Substantia nigra (tissue), 51 donors: ENCODE measurements at places on chromosomes 2 and 18.

DNA sequence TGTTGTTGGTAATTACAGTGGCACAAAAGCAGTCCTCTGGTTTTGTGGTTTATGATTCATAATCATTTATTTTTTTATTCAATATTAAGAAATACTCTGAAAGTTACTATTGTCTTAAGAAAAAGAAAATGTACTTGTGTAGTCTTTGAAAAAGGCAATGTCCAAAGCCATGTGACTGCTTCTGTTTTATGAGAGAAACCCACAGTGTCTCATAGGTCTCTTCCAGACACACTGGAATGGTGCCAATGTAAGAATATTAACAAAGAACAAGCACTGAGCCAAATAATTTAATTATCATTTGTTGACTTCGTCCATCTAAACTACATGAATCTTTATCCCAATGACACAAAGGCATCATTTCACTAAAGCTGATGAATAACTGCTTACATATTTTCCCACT lies 62.5 kb downstream of the RPRM start:
- no peak for DNase-seq

- DNase-seq: no peak
Observed at GRCh38 chr2:198371921-198372543, 567.6 kb downstream of the PLCL1 start.

DNA sequence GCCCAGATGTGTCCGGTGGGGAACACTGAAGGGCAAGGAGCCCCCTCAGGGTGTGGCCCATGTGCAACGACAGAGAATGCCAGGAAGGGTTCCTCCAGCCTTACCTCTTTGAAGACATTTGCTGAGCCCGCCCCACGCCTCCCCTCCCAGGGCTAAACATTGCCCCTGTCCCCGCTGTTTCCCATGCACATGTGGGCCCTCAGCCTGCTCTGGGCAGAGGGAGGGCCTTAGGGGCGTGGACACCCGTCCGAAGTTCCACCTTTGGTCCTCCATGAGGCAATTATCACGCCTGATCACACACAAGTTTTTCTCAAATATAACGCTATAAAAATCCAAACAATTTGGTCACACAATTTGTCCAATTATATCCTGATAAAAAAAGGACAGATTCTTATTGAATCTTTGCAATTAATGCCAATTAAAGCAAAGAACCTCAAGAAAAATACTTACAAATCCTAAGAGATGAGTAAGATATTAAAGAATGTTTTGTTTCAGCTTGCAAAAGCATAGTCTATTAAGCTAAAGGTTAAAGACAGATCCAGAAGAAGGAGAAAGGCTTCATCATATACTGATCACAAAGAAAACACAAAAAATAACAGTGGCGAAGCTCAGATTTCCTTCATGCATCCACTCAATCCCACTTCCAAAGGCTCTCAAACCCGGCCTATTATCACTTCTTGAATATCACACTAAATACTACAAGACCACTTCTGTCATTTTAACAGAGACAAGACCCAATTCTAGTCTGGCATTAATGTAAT lies 55.2 kb upstream of the LDLRAD4 start:
- no peak for DNase-seq

DNA sequence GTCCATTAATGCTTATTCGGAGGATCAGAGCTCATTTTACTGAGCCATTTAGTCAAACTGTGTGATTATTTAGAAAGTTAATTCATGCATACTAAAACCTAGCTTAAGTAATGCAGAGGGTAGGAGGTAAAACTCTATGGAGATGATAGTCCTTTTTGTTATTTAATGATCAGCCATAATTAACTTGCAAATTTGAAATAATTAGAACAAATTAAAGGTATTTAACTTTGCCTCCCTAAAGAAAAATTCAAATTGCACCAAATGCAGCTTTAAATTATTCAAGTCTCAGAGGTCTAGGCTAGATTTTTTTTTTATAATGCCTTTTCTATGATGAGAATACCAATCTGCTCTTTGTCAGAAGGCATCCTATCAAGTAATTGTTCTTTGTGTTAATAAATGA lies 310.9 kb downstream of the KIAA1328 start:
- no peak for DNase-seq

- no peak for DNase-seq
Observed at GRCh38 chr2:84703831-84704230, 177.1 kb downstream of the TRABD2A start.

DNA sequence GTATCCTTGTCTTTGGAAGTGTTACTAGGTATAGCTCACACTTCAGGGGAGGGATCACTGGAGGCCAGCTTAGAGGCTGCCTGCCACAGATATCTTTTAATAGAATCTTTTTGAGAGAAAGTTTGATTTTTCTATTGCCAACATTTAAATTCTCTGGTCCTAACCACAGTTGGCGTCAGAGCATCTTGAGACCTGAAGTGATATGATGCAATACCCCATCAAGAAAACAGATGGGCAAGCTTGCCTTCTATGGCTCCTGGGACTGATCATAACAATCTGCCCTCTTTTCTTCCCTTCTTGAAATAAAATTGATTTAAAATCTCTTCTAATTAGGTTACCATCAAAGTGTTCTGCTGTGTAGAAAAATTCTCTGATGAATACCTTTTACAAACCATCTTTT lies 105.5 kb upstream of the ACKR3 start:
- no peak for DNase-seq
